ENCODE measurements at places on chromosomes 7 and 10. TPM values are rescaled to one million over a fixed set of nuclear protein-coding genes. Genes with fewer than 3 reads are reported as not detected.

GRCh38 chr10:127243490-127244272 is 47.3 kb upstream of the INSYN2A start:
- H3K4me3 ChIP-seq: no peak overlapping the region
- no peak for DNase-seq
- H3K36me3 ChIP-seq: no peaks in the 10 kb centered on the region
- H3K27me3 ChIP-seq: no peaks in the 10 kb centered on the region
- no peak overlapping the region for H3K27ac ChIP-seq

GRCh38 chr7:45066409-45066808 is 22.4 kb downstream of the NACAD start:
- H3K27ac ChIP-seq: no peak overlapping the region
- no peak for DNase-seq
- no peaks in the 10 kb centered on the region for H3K4me1 ChIP-seq
- H3K27me3 ChIP-seq: no peaks in the 10 kb centered on the region
- H3K4me3 ChIP-seq: no peak overlapping the region

- H3K27ac ChIP-seq: no peak overlapping the region
- no peaks in the 10 kb centered on the region for H3K4me1 ChIP-seq
- H3K4me3 ChIP-seq: no peak overlapping the region
- DNase-seq: no peak
These were observed 16.6 kb downstream of the COL26A1 start for GRCh38 chr7:101379302-101379701.

Gene PTPRN2
- total RNA-seq: 0.69 TPM

DNA sequence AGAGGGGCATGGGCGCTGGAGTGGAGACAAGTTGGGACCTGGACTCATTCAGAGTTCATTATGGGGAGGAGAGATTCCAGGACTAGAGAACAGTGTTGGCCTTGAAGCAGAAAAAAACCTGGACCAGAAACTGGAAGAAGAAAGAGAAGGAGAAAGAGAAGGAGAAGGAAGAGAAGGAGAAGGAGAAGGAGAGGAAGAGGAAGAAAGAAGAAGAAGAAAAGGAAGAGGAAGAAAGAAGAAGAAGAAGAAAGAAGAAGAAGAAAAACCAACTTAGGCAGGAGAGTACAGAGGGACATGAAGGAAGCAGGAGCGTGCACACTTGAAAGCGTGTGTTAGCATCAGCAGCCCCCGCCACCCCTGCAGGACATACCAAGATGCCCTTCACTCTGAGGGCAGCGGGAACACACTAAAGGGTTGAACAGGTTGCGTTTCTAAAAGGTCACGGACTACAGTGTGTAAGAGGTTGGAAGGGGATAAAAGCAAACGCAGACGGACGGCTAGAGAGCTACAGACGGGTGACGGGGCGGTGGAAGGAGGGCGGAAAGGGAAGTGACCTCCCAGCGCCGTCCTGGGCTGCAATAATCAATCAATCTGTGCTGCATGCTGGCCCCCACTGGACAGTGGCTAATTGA is 95.3 kb downstream of the SEC61G start:
- H3K4me3 ChIP-seq: peak overlapping the region; percentile 29
- H3K36me3 ChIP-seq: no peaks in the 10 kb centered on the region
- DNase-seq: no peak

GRCh38 chr7:16187131-16187530 is 234.2 kb downstream of the CRPPA start:
- H3K4me1 ChIP-seq: no peaks in the 10 kb centered on the region
- no peaks in the 10 kb centered on the region for H3K27me3 ChIP-seq
- no peak overlapping the region for H3K27ac ChIP-seq
- H3K4me3 ChIP-seq: no peak overlapping the region
- H3K36me3 ChIP-seq: no peaks in the 10 kb centered on the region
- DNase-seq: no peak

DNA sequence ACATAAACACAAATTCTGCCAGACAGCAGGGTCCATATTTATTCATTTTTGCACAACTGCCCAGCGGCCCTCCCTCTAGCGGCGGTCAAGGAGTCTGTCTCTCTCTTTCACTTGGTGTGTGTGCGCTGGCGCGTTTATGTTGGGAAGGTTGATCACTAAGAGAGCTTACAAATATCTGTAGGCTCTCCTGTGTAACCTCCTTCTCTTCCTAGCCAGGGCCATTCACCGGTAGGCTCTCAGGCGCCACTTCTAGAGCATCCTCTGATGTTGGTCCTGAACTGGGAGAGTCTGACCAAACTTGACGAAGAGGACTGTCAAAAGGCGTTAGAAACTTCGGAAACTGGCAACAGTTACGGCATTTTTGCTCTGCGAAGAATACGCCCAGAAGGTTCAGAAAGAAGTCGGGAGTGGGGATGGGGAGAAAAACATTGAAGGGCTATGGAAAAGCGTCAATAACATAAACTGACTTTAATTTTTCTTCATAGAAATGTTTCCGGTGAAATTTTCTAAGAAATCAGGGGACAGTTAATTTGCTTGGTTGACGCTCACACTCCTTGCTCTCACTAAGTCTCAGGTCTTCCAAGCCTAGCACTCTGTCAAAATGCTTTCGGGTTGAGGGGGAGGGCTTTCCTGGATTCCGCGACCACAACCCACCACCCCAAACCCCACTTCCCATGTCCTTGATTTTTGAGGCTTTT is 731.1 kb downstream of the ZWINT start:
- H3K36me3 ChIP-seq: no peaks in the 10 kb centered on the region
- H3K4me1 ChIP-seq: no peaks in the 10 kb centered on the region
- no peak overlapping the region for H3K4me3 ChIP-seq
- no peaks in the 10 kb centered on the region for H3K27me3 ChIP-seq
